ENCODE measurements at places on chromosomes 2 and 18.

GRCh38 chr2:71102981-71103681 lies 26.9 kb downstream of the MCEE start:
- no peak for DNase-seq

GRCh38 chr18:36078751-36079529 lies 11.6 kb upstream of the RPRD1A start:
- DNase-seq = no peak

DNA sequence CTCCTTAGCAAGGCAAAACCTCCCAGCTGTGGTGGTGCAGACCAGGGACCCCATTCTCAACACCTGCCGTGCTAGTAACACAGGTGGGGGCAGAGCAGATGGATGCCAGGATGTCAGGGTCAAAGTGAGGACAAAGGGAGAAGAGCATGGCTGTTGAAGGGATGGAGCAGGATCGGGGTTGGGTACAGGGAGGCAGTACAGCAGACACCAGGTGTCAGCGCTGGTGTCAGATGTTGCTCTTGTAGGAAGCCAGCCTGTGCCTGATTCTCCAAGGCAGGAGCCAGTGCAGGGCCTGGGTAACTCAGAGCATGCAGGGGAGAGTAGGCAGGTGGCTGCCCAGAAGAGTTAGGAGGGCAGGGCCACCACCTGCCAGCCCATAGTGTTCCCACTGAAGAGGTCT lies 222.1 kb upstream of the SPRED2 start:
- no peak for DNase-seq

GRCh38 chr18:24466771-24467170 lies 6.3 kb downstream of the HRH4 start:
- DNase-seq = no peak

- no peak for DNase-seq
Observed at GRCh38 chr2:42917425-42917927, 125.1 kb upstream of the HAAO start.

DNA sequence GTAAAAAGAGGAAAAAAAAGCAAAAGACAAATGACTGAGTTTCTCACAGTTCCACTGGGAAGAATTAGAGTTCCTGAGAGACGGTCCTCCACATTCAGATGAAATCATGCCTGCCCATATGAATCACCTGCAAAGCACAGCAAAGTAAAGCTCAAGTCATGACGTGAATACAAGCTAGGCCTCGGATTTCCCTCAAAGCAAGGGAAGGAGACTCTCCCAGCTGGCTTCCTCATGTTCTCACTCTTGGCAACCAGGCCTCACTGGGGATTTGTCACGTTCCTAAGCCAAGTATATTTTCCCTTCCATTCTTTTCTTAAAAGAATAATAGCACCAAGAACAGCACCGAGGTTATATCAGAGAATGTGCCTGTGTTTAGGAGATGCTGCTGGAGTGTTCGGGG lies 47.0 kb downstream of the CYP27C1 start:
- DNase-seq = no peak

GRCh38 chr2:195410074-195410671 lies 246.9 kb upstream of the SLC39A10 start:
- DNase-seq = no peak

- no peak for DNase-seq
Observed at GRCh38 chr18:25830787-25831186, 259.6 kb downstream of the SS18 start.

DNA sequence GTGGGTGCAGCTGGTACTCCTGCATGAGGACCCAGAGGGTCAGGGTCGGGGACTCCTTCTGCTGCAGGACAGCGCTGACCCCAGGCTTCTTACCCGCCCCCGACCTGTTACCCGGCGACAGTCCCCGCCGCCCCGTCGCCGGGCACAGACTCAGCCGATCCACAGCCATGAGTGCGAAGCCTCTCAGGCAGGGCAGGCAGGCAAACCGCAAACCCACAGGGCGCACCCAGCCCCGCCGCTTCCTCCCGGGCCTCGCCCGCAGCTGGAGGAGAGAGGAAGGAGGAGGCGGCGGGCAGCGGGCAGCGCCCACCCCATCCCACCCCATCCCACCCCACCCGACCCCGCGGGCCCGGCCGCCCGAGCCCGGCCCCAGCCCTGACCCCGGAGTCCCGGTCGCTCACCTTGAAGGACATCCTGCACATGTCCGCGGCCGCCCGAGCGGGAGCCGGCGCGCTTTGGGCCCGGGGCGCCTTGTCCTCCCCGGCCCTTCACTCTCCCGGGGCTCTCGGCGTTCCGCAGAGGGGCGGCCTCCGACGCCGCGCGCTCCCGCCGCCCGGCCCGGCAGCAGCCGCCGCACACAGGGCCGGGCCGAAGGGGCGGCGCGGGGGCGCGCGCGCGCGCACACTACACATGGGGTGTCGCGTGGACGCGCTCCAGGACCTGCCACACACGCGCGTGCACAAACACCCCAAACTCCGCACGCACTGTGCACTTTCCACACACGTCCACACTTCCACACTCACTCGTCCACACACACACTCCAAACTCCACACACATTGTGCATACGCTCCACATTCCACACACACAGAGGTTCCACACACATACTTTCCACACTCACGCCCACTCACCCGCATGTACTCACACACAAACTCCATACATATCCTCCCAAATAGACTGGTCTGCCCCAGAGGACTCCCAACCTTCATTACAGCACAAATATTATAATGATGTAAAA lies at the start of gene ANKRD29:
TSS of gene ANKRD29 (minus strand) at position 603 of the 955 bp plus-strand sequence. CDS start at position 422, 181 bp downstream.
- DNase-seq = peak; percentile 4

GRCh38 chr2:176650838-176651555 lies 381.8 kb downstream of the MTX2 start:
- no peak for DNase-seq

DNA sequence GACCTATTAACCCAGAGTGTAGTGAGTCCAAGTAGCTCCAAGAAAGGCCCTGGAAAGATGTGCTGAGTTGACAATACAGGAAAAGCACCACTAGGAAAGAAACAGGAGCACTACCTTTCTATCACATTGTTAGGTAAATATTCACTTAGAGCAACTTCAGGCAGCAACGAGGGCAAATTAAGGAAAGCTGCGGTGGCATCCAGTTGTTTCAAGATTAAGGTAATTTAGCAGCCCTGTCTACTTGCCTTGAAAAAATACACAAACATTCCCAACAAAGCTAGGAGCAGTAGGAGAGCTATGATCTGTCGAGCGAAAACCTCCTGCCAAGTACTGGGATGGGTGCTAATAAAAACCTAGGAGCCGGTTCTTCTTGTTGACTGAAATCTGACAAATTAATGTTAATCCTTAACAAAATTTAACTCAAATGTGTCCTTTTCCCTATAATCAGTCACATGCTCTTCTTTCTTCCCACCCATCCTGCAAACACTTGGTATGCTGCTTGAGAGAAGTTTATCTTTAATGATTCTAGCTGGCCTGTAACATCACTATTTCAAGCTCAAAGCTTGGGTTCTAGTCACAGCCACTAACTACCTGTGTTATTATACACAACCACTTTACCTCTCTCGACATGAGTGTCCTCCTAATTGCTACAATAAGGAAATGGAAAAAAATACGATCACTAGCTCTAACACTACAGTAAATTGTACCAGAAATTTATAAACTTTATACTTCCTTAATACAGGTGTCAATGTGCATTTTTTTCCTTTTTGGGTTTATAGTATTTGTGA lies 2.0 kb downstream of the ACAA2 start:
- no peak for DNase-seq
